ENCODE measurements at places on chromosomes 16 and 17. TPM values are rescaled to one million over a fixed set of nuclear protein-coding genes. Genes with fewer than 3 reads are reported as not detected.

The SKAP1 gene
- not detected for total RNA-seq

The DLX3 gene
- not detected for total RNA-seq

The AKTIP gene
- total RNA-seq = 12.4 TPM

The C17orf113 gene
- 0.14 TPM for total RNA-seq

The GPR139 gene
- not detected for total RNA-seq

The AOC2 gene
- total RNA-seq = 0.28 TPM

The MBTPS1 gene
- 114 TPM for total RNA-seq

The CD300A gene
- not detected for total RNA-seq

The CACNA1G gene
- total RNA-seq = under 0.01 TPM

The KRTAP3-2 gene
- not detected for total RNA-seq

The STH gene
- not detected for total RNA-seq
